ENCODE measurements at places on chromosomes 7 and 10. TPM values are rescaled to one million over a fixed set of nuclear protein-coding genes. Genes with fewer than 3 reads are reported as not detected.

GRCh38 chr7:32535162-32535702, 39.9 kb downstream of the AVL9 start:
- no peak overlapping the region for H3K4me3 ChIP-seq
- H3K27me3 ChIP-seq: no peaks in the 10 kb centered on the region
- H3K36me3 ChIP-seq: no peaks in the 10 kb centered on the region
- peaks cover 11% of the 10 kb centered on the region for H3K4me1 ChIP-seq
- DNase-seq: no peak
- H3K27ac ChIP-seq: no peak overlapping the region

DNA sequence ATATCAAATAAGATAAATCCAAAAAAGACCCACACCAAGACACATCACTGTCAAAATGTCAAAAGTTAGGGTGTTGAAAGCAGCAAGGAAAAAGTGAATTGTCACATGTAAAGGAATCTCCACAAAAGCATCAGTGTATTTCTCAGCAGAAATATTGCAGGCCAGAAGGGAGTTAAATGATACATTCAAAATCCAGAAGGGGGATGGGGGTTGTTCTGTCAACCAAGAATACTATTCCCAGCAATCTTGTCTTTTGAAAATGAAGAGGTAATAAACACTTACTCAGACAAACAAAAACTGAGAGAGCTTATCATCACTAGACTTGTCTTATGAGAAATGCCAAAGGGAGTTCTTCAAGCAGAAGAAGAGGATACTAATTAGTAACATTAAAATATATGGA, 191.1 kb upstream of the NOBOX start:
- no peak overlapping the region for H3K27ac ChIP-seq
- H3K36me3 ChIP-seq: no peaks in the 10 kb centered on the region
- no peak for DNase-seq
- H3K4me1 ChIP-seq: no peaks in the 10 kb centered on the region
- H3K27me3 ChIP-seq: no peaks in the 10 kb centered on the region
- H3K4me3 ChIP-seq: no peak overlapping the region

- no peaks in the 10 kb centered on the region for H3K4me1 ChIP-seq
- no peaks in the 10 kb centered on the region for H3K27me3 ChIP-seq
- H3K27ac ChIP-seq: no peak overlapping the region
- no peaks in the 10 kb centered on the region for H3K36me3 ChIP-seq
- no peak overlapping the region for H3K4me3 ChIP-seq
These were observed 171.7 kb downstream of the ADAM12 start for GRCh38 chr10:126216632-126216961.

- H3K27ac ChIP-seq: no peak overlapping the region
- no peak for DNase-seq
- peaks cover 12% of the 10 kb centered on the region for H3K27me3 ChIP-seq
- no peaks in the 10 kb centered on the region for H3K4me1 ChIP-seq
- H3K4me3 ChIP-seq: no peak overlapping the region
- H3K36me3 ChIP-seq: no peaks in the 10 kb centered on the region
These were observed 63.8 kb upstream of the FAM204A start for GRCh38 chr10:118405928-118406327.

DNA sequence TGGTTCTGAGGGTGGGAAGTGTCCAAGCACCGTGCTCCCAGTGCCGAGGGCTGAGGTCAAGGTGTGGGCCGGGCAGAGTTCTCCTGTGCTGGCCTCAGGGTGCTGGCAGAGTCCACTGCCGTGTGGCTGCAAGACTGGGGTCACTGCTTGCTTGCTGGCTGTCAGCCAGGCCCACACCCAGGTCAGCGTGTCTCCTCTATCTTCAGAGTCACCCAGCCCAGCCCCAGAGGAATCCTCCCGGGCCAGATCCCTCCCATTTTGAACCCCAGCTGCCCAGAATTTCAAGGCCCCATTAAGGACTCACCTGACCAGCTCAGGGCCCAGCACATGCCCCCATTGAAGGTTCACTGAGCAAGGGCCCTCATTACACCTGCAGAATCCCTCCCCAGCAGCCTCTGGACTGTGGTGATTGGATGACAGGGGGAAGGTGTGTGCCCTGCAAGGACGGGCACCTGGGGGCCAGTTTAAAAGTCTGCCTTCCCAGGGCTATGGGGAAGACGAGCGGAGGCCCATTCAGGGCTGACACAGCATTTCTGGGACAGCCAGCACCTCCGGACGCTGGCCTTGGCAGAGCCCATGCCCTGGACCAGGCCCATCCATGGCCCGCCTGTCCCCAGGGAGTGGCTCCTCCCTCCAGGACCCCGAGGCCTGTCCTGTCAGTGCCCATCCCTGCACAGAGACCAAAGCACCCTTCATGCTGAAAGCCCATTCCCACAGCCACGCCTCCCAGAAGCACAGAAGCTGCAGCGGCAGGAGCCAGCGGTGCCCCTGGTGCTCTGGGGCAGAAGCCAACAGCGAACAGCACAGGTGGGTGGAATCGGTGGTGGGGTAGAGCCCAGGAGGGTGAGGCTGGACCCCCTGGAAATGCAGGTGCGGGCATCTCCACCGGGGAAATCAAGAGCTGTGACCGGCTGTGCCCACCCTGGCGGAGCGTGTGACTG, 45.1 kb upstream of the PPP2R2D start:
- H3K36me3 ChIP-seq: no peaks in the 10 kb centered on the region
- DNase-seq: no peak
- H3K27me3 ChIP-seq: peaks cover 12% of the 10 kb centered on the region
- H3K4me3 ChIP-seq: no peak overlapping the region
- H3K27ac ChIP-seq: no peak overlapping the region

The KCNH2 gene
- 4.0 TPM for total RNA-seq

The ZNF107 gene
- 8.3 TPM for total RNA-seq

The BTBD16 gene
- not detected for total RNA-seq

Measured in A673 (cell line).